ENCODE measurements at places on chromosomes 6 and 20.

- peak; percentile 40 for DNase-seq
These were observed 40.0 kb downstream of the MYLIP start for GRCh38 chr6:16168858-16169257.

- DNase-seq = no peak
These were observed 16.6 kb downstream of the ATG5 start for GRCh38 chr6:106308985-106309384.

DNA sequence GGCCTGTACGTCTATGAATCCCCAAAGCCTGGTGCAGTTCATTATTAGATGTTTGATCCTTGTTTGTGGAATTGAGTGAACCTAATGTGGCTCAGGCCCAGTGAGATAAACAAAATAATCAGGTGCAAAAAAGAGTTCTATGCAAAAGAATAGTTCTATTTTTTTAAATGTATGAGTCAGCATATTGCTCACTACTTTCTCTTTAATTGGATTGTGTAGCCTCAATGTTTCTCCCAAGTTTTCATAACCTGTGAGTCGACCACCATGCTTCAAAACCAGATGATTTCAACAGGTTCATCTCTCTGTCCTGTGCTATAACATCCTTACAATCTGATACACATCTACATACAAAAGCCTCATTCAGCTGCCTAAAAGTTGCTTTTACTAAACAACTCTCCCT lies 116.5 kb upstream of the HDAC2 start:
- DNase-seq = no peak

GRCh38 chr6:56933650-56934049 lies 21.3 kb upstream of the BEND6 start:
- no peak for DNase-seq

DNA sequence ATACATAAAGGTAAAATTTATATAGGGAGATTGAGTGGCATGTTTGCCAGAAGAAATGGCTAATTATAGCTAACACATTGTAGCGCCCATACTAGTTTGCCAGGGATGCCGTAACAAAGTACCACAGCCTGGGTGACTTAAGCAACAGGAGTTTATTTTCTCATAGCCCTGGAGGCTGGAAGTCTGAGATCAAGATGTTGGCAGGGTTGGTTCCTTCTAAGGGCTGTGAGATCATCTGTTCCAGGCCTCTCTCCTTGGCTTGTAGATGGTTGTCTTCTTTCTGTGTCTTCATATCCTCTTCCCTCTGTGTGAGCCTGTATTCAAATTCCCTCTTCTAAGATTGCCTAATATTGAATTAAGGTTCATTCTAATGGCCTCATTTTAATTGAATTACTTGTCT lies 417.5 kb upstream of the OPRM1 start:
- no peak for DNase-seq

DNA sequence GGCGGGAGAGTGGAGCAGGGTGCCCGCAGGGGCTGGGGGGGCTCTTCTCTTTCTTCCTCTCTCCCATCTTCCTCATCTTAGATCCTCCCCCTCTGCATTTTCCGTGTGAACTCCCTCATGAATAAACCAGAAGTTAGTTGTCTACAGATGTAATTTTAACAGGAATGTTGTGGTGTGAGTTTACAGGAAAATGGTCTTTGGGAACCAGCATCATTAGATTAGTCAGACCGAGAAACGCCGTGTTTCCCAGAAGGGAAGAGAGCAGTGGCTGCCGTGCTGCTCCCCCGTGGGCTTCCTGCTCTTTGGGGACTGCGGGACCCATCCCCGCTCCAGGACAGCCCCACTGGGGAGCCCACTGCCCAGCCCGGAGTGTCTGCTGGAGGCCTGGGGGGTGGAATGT lies 3.4 kb downstream of the MYT1 start:
- DNase-seq = no peak

GRCh38 chr6:3440911-3441310 lies 15.9 kb downstream of the SLC22A23 start:
- DNase-seq = no peak

GRCh38 chr6:70216767-70217166 lies 86.1 kb downstream of the COL9A1 start:
- no peak for DNase-seq

- DNase-seq = peak; percentile 60
These were observed 10.5 kb downstream of the BCL2L1 start for GRCh38 chr20:31712112-31712553.

DNA sequence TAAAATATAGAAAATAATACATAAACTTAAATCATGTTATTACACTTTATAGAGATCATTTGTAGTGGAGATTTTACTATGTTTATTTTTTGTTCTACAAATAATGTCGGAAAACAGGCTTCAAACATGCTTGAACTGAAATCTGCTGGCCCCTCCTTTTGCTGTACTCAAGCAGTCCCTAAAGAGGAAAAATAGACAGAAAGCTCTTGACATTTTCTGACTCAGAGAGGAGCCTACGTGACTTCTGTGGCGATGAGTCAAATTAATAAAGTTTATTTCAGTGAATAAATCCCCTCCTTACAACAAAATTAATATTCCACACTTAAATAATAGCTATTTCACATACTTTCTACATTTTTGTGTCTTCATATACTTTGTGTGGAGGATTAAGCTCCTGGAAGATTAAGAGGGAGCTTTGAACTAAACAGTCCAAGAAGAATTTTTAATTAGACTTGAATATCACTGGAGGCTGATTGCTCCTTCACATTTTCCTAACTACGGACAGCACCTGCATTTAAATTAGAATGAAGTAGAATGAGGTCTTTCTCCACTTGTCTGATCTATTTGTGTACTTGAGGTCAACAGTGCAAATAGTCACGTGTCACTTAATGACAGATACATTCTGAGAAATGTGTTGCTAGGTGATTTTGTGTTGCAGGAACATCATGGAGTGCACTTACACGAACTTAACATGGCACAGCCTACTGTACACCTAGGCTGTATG lies 1.7 kb upstream of the TREM1 start:
- peak; percentile 57 for DNase-seq

DNA sequence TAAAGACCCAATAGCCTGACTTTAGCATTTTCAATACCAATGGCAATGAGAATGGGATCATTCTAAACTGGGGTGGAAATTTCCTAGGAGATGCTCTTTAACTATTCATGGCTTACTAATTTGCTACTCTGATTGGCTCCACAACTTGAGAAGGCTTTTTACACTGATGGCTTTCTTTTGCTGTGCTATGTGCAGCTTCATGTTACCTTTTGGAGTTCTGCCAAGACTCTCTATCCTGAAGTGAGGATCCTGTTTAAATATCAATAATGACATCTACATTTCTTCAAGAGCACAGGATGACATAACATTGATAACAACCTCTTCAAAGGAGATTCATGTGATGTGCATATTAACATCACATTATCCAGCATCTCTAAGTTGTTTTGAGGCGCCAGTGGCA lies 43.4 kb upstream of the SIRPG start:
- no peak for DNase-seq

GRCh38 chr20:50834599-50835005 lies 39.7 kb downstream of the BCAS4 start:
- DNase-seq = no peak

GRCh38 chr6:142907544-142907943 lies 37.4 kb downstream of the HIVEP2 start:
- no peak for DNase-seq

GRCh38 chr20:15439551-15439950 lies 1102.1 kb upstream of the FLRT3 start:
- DNase-seq = no peak

DNA sequence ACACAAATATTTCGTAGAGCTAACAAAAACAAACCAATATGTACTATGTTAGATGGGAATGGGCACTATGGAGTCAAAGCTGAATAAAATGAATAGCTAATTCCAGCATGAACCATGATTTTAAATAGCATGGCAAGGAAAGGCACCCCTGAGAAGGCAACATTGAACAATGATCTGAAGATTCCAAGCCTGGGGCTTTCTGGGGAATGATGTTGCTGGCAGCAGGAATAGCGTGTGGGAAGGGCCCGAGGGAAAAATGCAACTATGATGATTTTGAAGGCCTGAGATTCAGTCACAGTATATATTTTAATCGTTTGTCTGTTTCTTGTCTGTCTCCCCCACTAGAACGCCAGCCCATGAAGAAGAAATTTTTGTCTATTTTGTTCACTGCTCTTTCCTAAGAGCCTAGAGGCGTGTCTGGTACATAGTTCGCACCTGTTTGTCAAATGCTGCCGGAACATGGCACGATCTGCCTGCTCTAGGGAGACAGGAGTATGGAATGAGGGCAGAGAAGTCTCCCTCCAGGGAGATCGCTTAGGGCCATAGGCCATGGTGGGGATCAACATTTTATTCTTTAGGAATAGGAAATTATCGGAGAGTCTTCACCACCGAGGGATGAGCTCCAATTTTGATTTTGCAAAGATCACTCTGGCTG lies 84.8 kb upstream of the EYA2 start:
- no peak for DNase-seq

GRCh38 chr6:164107297-164107995 lies 692.9 kb downstream of the QKI start:
- DNase-seq = no peak

GRCh38 chr6:47464052-47464451 lies 13.5 kb upstream of the CD2AP start:
- no peak for DNase-seq

- DNase-seq = no peak
These were observed 934.4 kb downstream of the HACE1 start for GRCh38 chr6:103925317-103925716.

Data from hepatocyte (in vitro differentiated cells).